ENCODE measurements at places on chromosomes 12 and 14.

DNA sequence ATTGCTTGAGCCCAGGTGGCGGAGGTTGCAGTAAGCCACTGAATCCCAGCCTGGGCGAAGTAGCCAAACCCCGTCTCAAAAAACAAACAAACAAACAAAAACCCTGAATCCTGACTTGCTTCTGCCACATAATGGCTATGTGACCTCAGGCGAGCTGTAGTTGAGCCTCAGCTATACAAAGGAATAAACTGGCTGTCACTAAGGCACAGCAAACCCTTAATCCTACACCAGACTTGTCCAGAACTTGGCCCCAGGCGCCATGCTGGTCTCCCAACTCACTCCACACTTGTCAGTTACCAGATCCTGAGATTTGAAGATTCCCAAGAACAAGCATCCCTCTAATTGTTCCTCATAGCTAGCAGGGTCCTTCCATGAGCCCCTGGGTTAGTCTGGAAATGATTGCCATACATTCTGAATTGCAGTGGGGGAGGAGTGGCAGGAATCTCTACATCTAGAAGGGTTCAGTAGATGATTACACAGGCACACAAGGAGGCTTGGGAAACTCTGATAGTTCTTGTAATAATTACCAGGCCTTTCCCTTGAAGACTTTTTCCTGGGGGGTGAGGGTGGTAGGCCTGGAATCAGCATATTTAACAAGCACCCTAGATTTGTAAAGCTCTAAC lies 9.9 kb downstream of the MAP3K12 start:
- no peak for DNase-seq

DNA sequence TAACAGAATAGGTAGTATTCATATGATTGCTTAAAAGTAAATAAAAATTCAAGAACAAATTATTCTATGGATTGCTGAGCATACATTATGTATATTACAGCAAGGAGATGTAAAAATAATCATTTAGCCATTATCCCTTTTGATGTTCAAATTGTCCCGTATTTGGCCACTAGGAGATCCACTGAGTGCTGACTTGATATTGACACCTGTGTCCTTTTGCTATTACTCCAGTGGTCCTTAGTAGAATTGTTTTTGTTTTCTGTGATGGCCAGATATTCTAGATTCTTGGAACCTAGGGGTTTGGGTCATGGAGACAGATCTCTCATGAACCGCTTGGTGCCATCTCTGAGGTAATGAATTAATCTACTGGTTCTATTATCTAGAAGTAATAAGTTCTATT lies 16.8 kb downstream of the ERO1A start:
- DNase-seq: no peak

- DNase-seq: peak; percentile 3
Measured at GRCh38 chr14:65703996-65704395, 291.5 kb downstream of the FUT8 start.

DNA sequence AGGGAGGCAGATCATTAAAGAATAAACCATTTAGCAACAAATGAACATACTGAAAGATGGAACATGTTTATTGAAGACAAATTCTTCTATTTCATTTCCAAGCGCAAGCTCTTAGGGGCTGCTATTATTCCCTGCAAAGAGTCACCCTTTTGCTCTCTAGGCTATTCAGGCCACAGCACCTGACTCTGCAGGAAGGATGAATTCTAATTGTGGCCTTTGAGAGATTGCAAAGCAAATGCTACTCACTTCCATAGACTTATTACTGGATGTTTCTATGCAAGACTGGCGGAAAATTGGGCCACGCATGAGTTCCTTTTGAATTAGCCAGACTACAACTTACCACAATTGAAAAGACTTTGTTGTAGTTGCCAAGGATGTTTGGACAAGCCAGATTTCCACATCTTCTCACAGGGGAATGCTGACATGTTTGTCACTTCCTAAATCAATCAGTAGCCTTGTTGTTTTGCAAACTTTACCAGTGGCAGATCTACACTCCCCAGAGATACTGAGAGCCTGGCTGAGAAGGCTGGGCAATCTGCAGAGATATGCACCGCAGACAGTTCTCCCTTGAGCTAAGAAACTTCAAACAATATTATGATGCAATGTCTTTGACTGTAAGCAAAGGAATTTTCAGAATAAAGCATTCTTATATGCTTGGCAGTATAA lies 334.3 kb upstream of the SYT1 start:
- DNase-seq: peak; percentile 14

GRCh38 chr12:76633415-76633814 lies 73.8 kb upstream of the OSBPL8 start:
- DNase-seq: no peak

DNA sequence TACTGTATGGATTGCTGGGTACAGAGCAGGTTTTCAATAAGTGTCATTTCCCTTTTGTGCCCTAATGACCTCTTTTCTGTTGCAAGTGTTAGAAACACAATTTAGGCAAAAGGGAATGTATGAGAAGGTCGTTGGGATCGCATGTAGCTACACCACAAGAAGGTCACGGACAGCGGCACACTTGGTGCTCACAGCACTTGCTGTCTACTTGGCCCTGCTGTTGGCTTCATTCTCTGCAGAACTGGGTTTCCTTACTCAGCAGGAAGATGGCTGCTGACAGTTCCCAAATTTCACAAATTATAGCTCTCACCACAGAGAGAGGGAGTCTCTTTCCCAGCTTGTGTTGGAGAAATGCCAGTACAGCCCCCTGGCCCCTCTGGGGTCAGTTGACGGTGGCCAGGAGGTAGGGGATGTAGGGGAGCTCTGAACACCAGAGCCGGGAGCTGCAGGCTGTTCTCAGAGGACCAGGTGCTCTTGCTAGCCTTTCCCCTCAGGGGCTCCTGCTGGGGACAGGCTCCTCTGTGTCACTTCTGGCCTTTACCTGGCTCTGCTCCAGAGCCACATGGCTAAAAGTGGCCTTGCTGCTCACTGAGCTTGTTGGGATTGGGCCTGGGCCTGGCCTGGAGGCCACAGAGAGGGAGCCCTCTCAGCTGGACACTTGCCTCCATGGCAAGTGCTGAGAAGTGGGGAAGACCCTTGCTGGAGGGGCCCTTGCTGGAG lies 50.9 kb upstream of the BCL7A start:
- no peak for DNase-seq

DNA sequence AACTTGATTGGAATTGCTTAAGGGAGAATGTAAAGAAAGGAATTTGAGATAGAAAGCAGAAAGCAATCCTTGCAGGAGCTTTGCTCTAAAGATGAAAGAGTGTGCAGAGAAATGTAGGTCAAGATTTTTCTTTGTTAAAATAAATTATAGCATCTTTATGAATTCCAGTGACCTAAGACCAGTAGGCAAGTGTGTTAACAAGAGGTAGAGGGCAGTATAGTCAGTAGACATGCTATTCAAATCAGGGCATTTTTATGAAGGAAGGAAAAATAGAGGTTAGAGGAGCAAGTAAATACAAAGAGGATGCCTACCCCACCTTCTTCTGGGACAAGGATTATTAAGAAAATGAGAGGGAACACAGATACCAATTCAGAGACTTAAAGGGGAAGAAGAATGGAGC lies 148.5 kb downstream of the PLCZ1 start:
- DNase-seq: no peak

GRCh38 chr12:2845280-2845679 lies 10.4 kb upstream of the NRIP2 start:
- DNase-seq: no peak

DNA sequence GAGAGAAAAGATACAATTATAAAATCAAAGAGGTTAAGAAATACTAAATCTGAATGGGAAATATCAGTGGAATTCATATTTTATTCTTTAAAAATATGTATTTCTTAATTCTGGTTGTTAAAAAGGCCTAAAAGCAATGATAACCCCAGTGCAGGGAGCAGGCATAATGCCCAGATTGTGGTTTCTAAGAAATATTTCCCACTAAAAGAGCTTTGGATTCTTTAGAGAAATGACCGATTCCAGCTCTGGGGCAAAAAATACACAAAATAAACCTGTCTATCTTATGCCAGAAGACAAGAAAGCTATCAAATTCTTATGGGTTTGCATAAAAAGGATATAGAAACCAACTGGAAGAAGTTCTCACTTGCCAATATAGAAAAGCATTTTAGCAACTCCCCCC lies 71.6 kb downstream of the PDE6H start:
- no peak for DNase-seq

GRCh38 chr14:68133856-68134255 lies 314.3 kb downstream of the RAD51B start:
- DNase-seq: no peak

DNA sequence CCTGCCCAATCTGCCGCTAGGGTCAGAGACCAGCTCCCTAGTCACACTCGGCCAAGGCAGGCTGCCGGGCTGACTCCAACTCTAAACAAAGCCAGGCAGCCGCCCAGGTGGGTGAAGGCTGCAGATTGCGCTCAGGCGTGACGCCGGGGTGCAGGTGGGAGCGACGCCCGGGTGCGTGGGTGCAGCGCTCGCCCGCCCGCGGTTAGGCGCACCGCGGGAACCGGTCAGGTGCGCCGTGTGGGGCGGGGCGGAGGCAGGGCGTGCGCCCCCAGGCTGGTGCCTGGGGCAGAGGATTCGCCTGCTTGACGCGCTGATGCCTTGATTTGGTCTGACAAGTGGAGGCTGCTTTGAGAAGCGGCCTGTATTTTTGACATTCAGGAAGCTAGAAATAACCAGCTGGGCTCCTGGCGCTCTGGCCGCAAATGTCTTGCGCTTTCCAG lies 126.7 kb upstream of the HIF1A start:
- DNase-seq: peak; percentile 60

DNA sequence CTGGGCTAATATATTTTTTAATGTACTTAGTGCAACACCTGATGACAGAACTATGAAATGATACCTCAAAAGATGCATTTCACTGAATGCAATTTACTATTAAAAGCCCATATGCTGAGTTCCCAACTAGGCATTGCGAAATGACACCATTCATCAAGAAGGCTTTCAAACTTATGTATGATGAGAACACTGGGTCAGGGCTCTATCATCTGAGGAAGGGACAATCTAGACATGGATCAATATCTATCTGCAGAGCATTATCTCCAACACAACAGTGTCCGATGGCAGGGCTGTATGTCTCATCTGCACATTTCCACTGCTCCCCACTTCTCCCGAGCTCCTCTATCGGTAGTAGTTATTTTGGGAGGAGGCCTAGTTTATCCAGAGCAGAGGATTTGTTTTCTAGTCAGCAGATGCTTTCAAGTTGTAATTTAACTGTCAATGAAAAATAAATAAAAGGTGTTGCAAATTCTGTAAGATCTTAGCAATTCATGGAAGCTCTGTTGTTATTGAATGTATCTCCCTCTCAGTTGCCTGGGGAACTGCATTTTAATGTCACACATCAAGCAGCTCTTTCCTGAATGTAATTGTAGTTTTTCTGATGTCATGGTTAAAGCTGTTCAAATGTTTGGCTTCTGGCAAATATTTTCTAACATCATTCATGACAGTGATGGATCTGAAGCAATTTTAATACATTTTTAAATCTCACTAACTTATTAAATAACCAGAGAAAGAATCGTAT lies 7.4 kb upstream of the GCH1 start:
- DNase-seq: no peak

- no peak for DNase-seq
Measured at GRCh38 chr12:104359216-104359615, 55.7 kb downstream of the EID3 start.

DNA sequence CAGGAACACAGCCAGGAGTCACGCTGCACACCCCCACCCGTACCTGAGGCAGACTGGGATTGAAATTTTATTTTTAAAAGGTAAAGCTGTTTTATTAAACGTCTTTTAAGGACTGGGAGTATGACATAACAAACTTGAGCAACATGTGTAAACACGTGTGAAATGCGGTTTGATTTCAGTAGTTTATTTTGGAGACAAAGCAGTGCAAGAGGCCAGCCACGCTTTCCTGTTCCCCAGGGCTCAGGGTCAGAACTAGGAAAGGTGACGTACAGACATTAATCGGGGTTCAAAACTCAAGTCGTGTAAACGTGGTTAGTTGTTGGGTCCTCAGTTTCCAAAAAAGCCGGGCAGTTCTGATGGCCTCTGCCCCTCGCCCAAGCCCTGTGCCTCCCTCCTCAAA lies 16.7 kb downstream of the CHGA start:
- DNase-seq: no peak
